ENCODE measurements at places on chromosomes 1 and 21. TPM values are rescaled to one million over a fixed set of nuclear protein-coding genes. Genes with fewer than 3 reads are reported as not detected.

C2CD4D gene
- total RNA-seq: not detected

APOBEC4 gene
- total RNA-seq: not detected

VWA5B1 gene
- total RNA-seq: not detected

TNFRSF4 gene
- total RNA-seq: not detected

F11R gene
- total RNA-seq: 2.7 TPM

- DNase-seq: no peak
Observed at GRCh38 chr1:161398900-161399256, 31.2 kb upstream of the CFAP126 start.

DNA sequence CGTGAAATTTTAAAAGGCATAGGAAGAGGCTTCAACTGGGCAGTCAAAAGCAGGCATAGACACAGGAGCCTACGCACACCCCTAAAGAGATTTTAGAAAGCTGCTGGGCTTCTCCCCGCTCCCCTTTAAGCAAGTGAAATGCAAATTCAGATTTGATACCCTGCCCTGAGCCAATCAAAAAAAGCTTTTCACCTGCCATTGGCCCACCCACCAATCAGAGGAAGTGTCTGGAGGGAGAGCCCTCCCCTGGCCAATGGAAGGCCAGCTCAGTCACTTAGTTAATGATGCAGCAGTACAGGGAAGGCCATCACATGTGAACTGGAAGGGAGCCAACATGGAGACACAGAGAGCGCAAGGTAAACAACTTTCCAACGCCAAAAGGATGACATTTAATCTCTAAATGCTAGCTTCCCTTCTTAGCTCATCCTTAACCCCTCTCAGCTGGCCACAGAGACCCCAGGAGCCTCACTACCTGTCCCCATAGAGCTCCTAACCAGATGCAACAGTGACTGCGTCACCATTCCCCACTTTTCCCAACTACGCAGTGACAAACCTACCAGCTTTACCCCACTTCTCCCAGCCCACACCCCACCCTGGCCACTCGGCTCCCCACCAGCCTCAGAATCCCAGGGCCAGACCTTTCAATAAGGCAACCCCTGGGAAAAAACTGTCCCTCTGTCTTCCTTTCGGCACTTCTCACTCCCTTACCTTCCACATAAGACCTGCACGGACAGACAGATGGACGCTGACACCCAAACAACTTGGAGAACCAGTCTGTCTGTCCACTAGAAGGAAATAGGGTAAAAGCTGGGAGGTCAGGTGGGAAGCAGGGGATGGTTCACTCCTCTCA lies 71.0 kb downstream of the CD46 start:
- peak; percentile 98 for DNase-seq

DNA sequence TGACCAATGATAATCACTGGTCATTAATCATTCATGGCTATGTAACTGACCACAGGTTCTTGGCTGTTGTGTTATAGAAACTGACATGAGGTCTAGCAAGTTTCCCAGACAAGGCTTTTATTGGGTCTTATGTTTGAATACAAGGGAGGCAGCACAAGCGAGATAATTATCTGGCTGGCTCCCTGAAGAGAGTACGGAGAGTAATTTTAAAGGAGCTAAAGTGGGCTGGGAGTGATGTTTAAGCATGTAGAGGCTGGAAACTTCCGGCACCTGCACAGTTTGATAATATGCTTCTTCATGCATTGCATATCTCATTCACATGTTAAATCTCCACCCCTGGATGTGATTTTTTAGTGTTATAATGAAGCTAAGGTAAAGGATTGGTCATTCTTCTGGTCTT lies 116.2 kb upstream of the KCNK1 start:
- no peak for DNase-seq

- no peak for DNase-seq
Observed at GRCh38 chr1:202154148-202154765, 6.1 kb downstream of the PTPN7 start.

- DNase-seq: no peak
Observed at GRCh38 chr1:94953107-94953506, 26.2 kb upstream of the CNN3 start.

- no peak for DNase-seq
Observed at GRCh38 chr1:167720965-167721616, 691 bp upstream of the MPZL1 start.

DNA sequence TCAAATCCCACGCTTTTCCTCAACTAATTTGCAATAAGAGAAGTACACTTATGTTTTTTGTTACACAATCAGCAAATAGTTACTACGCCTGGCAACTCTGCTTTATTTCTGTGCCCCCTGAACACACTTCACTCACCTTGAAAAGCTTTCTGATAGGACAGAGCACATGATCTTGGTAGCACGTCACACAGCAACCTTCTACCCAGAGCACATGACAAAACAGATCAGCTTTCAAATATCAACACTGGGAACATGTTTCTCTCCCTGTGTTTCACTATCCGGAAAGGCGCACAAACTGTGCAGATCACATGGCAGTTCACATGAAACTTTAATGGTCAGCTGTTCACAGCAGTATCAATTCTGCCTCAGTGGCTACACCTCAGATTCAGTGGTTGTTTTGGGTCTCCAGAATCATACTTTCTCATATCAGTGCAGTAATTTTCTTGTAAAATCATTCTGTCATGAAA lies 2.2 kb downstream of the SLC19A2 start:
- DNase-seq: no peak

DNA sequence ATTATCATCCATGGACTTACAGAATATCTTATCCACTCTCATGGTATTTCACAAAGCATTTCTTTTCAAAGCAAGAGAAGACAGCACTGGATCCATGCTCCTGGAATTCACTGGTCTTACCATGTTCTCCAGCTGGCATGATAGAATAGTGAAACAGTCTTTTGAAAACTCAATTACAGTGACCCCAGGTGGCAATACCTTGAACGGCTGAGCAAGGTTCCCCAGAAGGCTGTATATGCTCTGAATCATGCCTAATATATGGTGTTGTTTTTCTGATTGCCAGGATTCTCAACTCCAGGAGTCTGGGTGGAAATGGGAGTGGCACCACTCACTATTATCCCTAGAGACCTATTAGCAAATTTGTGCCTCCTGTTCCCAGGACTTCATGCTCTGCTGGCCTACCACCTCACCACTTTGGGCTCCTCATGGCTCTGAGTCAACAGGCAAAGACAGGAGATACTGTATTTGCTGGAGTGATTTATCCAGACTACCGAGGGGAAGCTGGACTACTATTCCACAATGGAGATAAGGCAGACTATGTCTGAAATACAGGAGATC lies 87.6 kb downstream of the CATSPERE start:
- no peak for DNase-seq

DNA sequence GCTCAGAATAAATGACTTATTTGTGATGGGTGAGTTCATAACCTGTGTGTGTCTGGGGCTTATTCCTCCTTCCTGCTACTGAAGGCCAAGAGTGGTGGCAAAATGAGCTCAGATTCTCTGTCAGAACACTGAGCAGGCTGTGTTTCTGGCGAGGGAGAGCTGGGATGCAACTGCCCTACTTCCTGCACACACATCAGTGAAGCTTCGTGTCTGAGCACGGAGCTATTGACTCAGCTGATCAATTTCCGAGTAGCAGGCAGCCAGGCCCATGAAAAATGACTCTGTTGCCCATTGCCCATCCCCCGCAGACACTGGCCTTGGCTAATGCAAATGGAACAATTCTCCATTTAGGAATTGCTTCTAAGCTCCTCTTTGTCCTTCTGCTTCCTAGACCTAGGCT lies 27.7 kb downstream of the TNR start:
- DNase-seq: no peak

GRCh38 chr1:9294910-9295636 lies 2.4 kb downstream of the SPSB1 start:
- DNase-seq: peak; percentile 79

DNA sequence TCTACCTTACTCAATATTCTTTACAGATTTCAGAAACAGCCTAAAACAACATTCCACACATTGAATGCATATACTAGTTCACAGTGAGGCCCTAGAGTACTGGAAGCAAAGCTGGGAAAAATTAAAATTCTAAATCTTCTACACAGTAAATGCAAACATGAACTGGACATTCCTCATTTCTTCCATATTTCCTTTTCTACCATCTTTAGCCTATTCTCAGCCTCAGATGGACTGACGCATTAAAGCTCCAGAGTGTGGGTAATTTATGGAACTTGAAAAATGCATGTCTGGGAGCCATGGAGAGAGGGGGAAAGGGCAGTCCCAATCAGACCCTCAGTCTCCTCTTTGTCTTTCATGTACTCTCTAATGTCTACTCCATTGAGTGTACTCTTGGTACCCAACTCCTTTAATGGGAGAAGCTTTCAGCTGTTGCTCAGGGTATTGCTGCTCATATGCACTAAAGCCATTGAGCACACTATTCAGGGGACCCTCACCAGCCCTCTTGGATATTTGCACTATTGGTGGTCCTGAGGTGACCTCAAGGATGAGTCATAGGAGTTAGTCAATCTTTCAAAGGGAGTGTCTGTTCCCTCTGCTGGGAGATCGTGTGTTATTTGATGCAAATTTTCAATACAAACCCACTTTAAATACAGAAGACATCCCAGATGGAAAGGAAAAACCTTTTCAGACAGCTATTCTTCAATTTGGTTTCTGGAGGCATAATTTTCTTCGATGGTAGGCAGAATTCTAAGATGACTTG lies 83.3 kb upstream of the KCNJ15 start:
- DNase-seq: no peak

DNA sequence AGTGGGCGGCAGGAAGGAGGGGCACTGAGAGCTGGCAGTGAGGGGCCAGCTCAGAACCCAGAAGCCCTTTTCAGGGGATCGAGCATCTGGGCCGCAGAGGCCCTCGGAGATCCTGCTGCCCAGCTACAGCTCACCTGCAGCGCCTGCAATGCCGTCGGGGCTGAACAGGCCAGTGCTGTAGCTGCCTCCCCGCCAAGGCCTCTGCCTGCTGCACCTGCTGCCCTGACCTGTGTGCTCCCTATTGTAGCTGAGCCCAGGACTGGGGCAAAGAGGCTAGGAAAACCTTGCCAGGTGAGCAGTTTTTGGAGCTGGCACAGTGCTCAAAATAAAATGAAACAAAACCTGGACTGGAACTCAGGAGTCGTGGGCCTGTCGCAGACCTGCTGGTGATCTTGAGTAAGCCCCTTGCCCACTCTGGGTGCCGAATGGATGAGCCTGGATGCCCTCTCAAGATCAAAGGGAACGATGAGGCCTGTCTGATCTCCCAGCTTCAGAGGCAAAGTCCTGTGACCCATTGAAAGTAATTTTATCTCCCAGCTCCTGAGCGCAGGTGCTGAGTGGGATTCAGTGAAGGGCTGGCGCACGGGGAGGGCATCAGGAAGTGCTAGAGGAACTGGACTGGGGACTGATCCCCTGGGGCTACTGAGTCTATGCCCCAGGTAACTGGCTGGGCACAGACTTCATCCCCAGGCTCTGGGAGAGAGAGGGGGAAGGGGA lies 154.6 kb downstream of the FOXD2 start:
- DNase-seq: no peak

DNA sequence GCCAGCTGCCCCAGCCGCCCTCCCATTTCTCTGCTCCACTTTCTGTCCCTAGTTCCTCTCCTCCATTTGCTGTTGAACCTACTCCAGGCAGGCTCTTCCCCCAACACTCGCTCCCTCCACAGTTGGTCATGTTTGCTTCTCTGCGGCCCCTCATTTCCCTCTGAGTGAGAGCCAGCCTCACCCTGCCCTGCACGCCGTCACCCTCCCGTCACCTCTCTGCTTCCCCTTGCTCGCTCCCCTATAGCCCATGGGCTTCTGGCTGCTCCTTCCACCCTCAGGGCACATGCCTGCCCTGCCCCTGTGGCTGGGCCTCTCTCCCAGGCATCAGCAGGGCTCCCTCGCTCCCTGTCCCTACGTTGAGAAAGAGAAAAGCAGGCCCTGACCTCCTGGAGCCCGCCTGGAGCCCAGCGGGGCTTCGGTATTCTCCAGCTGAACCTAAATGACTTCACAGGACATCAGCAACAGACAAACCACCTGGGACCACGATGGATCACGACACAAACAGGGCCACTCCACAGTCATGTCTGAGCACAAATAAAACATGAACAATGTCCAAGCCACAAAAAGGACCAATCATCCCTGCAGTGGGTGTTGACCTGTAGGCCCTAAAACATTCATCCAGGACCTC lies 13.3 kb upstream of the THEMIS2 start:
- peak; percentile 56 for DNase-seq
